Stimulated activated CD4-positive, alpha-beta T cell treated with anti-CD3 and anti-CD28 coated beads, TNF-alpha, amount 100 ng/mL, for 1 hour (primary cell): ENCODE measurements at places on chromosomes 12 and 14.

GRCh38 chr14:91413547-91414474, 3.8 kb downstream of the CCDC88C start:
- DNase-seq, result no peak

DNA sequence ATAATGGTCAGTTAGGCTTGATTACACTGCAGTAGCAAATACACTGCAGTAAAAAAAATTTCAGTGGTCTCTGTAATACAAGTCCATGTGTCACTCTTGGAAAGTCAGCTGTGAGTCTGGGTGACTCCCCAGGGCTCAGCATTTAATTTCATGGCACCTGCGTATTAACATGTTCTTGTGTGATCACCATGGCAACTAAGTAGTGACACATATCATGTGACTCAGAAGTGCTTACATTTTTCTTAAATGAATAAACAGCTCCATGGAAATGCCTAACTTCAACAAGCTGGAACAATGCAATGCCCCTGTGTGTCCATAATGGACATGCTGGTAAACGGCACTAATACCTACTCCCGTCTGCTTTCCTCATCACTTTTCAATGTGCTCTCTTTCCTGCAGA, 88.5 kb upstream of the ANO4 start:
- DNase-seq, result no peak

GRCh38 chr12:53750812-53751335, 905 bp downstream of the CISTR start:
- DNase-seq, result no peak

DNA sequence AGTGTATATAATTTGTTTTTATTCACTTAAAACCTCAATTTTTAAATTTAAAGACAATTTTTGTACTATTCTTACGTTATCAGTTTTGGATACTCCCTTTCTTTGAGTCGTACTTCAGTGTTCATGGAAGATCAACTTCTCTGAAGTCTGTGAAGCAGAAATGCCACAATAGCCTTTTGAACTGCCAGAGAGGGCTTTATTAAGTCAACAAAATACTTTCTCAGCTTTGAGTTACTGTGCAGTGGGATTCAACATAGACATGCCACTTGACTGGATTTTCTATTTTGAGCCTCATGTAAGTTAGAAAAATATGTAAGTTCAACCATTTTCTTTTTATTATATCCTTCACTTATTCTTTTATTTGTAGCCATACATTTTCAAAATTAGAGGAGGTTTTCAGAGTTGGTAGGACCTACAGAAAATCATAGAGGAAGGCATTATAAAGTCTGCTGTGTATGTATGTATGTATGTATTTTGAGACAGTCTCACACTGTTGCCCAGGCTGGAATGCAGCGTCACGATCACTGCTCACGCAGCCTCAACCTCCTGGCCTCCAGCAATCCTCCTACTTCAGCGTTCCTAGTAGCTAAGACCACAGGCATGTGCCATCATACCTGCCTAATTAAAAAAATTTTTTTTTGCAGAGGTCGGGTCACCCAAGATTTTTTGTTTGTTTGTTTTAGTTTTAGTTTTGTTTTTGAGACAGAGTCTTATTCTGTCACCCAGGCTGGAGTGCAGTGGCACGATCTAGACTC, 31.3 kb upstream of the BCAT1 start:
- DNase-seq, result no peak

DNA sequence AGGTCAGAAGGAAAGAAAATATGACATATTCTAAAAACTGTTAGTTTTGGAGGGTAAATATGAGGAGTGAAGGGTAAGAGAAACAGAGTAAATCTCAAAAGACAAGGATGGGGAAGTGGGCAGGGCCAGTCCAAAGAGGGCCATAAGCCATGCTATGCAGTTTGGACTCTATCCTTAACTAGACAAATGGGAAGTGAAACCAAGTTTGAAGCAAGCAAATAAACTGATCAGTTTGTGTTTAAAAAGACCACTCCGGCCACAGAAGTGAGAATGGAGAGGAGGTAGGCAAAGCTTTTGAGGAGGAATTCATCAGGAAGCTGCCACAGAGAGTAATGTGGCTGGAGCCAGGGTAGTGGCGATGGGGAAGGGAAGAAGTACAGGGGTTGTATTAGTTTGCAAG, 37.5 kb upstream of the DAAM1 start:
- no peak for DNase-seq

- no peak for DNase-seq
These were observed 71.6 kb downstream of the NT5DC3 start for GRCh38 chr12:103769240-103769945.

- DNase-seq, result no peak
These were observed 30.7 kb upstream of the BCL7A start for GRCh38 chr12:121990692-121991603.

DNA sequence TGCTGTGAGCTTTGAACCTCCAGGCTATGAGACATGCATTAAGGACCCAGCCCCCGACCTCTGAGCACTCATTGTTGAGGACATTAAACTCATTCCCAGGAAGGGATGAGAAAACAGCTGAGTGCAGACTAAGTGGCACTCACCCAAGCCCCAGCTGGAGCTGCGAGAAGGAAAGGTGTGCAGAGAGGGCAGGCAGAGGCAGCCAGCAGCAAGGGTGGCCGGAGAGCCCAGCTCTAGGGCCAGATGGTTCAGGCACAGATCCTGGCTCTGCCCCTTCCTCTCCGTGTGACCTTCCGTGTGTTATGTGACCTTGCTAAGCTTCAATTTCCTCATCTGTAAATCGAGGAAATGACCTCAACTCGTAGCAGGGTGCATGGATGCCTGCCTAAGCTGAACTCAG, 3.7 kb downstream of the TSPAN11 start:
- DNase-seq, result no peak

GRCh38 chr12:96906498-96906848, 584 bp upstream of the NEDD1 start:
- DNase-seq, result no peak

DNA sequence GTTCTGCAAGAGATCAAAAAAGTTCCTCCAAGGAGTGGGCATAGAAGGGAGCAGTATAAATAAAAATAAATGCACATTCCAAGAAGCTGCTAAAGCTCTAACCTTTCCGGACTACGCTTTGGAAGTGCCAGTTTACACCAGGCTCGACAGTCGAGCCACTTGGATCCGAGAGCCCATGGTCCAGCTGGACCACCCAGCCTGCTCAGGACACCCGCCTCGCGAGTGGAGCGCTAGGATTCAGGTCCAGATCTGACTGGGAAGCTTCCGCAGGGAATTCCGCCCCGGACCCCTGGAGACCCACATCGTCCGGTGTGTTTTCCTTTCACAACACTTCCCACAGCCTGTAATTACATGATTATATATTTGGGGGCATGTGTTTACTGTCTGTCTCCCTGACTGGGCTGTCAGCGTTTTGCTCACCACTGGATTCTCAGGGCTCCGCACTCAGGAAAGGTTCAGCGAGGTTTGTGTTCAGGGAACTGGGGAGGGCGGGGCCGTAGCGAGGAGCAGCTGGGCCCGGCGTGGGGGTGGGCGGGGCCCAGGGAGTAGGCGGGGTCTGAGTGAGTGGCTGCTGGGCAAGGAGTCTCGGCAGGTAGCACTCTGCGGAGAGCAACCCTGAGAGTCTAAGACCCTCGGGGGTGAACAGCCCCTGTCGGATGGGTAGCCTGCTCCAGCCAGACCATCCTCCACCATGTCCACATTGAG, 52.3 kb upstream of the TMEM263 start:
- peak; percentile 3 for DNase-seq

GRCh38 chr14:82328442-82328841, 794.8 kb upstream of the SEL1L start:
- DNase-seq, result no peak

- no peak for DNase-seq
These were observed 96.1 kb downstream of the PLXNC1 start for GRCh38 chr12:94244165-94245133.

DNA sequence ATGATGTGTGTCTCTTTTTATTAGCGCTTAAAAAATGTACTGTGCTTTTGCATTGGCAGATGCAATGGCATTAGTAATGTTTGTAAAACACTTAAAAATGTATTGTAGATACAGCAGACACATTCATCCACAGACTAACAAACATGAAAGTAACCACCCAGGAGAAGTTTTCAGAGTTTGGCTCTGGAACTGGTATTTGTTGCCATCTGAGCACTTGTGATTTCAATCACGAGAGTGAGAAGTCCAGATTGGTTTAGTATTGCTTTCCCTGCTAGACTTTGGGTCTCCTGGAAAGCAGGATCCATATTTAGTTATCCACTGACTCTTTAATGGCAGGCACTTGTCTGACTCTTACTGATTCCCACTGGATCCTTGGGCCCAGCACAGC, 13.2 kb downstream of the RASSF8 start:
- DNase-seq, result no peak

DNA sequence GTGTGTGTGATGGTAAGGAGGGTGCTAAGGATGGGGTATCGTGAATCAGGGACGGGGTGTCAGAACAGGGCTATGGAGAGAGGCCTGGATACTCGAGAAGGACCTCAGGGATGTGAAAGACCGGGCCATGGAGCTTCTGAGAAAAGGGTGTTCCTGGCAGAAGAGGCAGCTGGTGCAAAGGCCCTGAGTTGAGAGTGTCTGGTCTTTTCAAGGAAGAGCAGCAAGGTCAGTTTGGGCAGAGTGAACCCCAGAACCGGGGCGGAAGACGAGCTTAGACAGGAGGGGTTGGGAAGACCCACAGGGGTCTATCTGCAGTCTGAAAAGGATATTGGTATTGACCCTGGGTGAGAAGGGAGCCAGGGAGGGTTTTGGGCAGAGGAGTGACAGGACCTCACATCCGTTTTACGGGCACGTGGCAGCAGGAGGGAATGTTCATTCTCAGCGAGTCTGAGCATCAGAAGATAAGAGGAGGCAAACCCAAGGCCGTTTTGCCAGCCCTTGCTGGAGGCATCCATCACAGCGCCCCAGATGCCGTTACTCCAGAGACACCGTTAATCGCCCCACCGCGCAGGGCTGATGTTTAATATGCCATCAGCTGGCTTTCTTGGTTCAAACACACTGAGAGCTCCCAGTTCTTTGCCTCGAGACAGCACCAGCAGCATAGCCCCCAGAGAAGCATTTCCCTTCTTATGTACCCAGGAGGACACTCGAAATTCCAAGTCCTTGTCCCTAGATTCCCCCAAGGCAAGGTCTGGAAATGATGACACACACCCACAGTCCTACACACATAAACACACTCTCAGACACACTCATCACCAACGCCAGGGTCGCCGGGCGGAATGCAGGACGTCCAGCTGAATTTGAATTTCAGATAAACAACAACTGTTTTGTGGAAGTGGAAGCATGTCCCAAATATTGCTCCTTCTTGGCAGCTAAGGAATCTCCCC, 41.4 kb upstream of the EML1 start:
- no peak for DNase-seq

DNA sequence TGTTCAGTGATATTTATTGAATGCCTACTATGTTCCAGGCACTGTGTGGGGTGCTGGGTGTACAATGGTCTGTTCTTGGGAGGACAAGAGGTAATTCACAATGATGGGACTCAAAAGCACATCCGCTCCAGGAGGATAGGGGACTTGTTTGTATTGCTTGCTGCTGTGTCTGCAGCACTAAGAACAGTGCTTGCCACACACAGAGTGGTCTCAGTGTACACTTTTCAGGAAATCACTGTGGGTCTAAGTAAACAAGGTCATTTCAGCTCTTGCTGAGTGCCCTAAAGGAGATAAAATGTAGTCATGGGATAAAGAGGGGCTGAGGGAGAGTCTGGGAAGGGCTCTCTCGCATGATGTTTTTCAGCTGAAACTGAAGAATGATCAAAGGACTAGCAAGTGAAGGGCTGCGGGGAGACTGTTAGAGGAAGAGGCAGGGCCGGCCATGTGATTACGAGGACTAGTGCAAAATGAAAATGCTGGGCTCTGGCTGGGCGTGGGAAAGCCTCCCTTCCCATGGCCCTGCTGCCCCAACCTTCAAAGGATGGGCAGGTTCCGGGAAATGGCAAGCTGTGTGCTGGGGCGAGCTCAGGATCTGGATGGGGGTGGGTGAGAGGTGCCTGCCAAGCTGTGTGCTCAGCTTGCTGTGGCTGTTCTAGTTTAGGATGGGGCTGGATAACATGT, 39.1 kb downstream of the ADCK1 start:
- no peak for DNase-seq
